ENCODE measurements at places on chromosomes 16 and 17. TPM values are rescaled to one million over a fixed set of nuclear protein-coding genes. Genes with fewer than 3 reads are reported as not detected.

The CACNG5 gene
- 3.8 TPM for total RNA-seq

The KRT27 gene
- 0.66 TPM for total RNA-seq

GRCh38 chr16:2915196-2915929 is 3.6 kb downstream of the FLYWCH1 start:
- no peak for ATAC-seq

DNA sequence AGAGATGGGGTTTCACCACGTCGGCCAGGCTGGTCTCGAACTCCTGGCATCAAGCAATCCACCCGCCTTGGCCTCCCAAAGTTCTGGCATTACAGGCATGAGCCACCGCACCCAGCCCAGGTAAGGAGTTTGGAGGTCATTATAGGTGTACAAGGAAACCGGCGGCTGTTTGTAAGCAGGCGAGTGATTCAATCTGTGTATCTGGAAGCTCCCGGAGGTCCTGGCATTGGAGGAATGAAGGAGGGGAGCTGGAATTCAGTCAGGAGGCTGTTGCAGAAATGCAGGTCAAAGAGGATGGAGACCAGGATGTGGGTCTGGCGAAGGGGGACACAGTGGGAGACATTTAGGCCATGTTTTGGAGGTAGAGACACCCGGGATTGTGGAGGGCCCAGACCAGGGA is 18.8 kb downstream of the CDC42EP4 start:
- ATAC-seq = no peak
